ENCODE measurements at places on chromosomes 11 and 22. TPM values are rescaled to one million over a fixed set of nuclear protein-coding genes. Genes with fewer than 3 reads are reported as not detected.

Gene MTMR2
- total RNA-seq: 45.0 TPM

Gene UFD1
- 53.5 TPM for total RNA-seq

Gene FRMD8
- 27.5 TPM for total RNA-seq

Gene SIPA1
- total RNA-seq: 19.5 TPM

Gene CCDC89
- total RNA-seq: not detected

Gene PPFIA1
- 70.8 TPM for total RNA-seq

Gene CCDC88B
- 6.2 TPM for total RNA-seq

Gene MFNG
- 5.9 TPM for total RNA-seq

Gene BATF2
- total RNA-seq: 0.53 TPM

Gene C11orf87
- 1.4 TPM for total RNA-seq

Gene TRIOBP
- total RNA-seq: 73.0 TPM

Gene CYP2D6
- total RNA-seq: 10.3 TPM

Gene SYCE3
- total RNA-seq: not detected

Gene CDCA5
- 25.9 TPM for total RNA-seq

Gene GNAZ
- 16.3 TPM for total RNA-seq

Gene KRTAP5-7
- 0.41 TPM for total RNA-seq

Gene CATSPER1
- not detected for total RNA-seq

Measured in progenitor cell of endocrine pancreas (in vitro differentiated cells).